Activated T-cell treated with anti-CD3 and anti-CD28 coated beads, Interleukin-2, amount 50 U/mL, for 24 hours (primary cell): ENCODE measurements at places on chromosomes 4 and X.

- no peak for DNase-seq
Measured at GRCh38 chr4:40952217-40952616, 202.5 kb downstream of the NSUN7 start.

GRCh38 chr4:56668267-56668666 is 12.8 kb downstream of the HOPX start:
- DNase-seq: no peak

GRCh38 chr4:8347660-8348059 is 78.1 kb downstream of the HTRA3 start:
- DNase-seq: no peak

- DNase-seq: no peak
Measured at GRCh38 chrX:70001269-70001668, 48.5 kb downstream of the AWAT2 start.

- no peak for DNase-seq
Measured at GRCh38 chrX:37863728-37864127, 16.4 kb upstream of the DYNLT3 start.
